ENCODE measurements at places on chromosomes 7 and 10. TPM values are rescaled to one million over a fixed set of nuclear protein-coding genes. Genes with fewer than 3 reads are reported as not detected.

DNA sequence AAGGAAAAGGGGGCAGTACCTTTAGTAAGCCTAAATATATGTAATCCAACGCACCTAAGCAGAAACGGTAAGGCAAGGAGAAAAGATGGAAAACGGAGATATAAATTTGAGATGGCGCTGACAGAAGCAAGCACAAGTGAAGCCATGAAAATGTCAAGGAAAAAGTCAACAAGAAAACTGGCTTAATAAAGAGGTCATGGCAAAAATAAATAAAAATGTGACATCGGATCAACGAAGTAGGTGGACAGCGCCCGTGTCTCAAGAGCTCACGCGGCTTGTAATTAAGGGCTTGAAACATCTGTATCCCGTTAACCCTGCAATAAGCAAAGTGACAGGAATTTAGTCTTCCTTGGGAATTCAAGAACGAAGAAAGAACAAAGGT, 611 bp downstream of the NDUFA5 start:
- peak; percentile 10 for DNase-seq

DNA sequence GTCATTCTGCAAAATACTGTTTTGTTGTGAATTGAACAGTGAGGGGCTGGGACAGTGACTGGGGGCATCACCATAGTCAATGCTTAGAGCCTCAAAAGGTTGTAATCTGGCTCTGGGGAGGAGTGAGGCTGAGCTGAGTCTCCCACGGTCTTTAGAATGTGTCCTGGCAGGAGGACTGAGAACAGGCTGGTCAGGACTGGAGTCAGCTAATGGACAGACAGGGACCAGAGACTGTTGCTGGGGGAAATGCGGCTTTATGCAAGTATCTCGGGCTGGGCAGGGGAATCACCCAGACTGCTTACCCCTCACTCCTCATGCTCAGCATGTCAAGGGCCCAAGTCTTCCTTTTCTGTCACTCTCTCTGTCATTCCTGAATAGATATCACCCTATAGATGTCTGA, 346.5 kb downstream of the TYW1 start:
- DNase-seq, result no peak

- DNase-seq, result peak; percentile 95
Observed at GRCh38 chr10:34109952-34110702, 705.0 kb downstream of the PARD3 start.

DNA sequence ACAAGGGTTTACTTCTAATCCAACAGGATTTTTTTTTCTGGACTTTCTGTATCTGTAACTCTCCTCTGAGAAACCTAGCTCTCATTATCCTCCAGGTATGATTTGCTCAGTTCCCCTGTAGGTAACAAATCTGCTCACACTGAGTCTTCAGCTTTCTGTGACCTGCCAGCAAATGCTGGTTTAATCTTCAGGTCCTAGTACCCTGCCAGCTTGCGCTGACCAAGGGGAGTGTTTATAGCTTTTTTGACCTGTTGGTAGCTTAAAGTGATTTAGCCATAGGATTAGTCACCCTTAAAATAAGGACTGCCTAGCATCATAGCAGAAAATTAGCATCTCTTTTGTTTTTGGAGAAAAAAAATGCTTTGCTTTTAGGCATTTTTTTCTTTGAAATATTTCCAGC, 22.4 kb downstream of the SND1 start:
- peak; percentile 33 for DNase-seq

DNA sequence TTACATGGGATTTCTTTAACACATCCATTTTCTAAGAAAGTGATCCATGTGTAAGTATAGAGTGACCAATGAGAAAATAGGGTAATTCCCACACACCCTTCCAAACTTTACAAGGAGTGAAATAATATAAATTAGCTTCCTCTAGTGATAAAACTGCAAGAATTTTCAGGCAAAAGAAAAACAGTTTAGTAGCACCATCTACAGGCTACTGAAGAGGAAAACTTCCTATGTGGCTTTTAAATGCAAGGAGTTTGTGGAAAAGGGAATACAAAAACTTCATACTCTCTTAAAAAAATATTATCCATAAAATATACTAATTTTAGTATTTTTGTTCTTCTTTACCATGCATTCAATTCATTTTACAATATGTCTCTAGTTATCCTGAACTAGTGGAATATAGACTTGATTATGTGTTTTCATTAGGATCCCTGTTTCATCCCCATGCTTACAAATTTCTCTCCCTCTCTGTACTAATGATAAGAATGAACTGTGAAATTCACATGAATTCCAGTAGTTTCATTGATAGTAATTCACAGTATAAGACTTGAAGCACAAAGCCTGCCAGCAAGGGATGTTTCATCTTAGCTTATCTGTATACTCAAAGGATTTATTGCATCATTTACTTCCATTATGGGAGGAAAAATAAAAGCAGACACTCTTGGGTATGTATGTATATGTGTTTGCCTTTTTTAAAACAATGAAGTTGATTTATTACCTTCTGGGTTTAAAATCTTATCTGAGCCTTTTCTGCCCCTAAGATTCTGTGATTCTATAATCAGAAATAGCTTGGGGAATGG, 442.9 kb downstream of the AUTS2 start:
- no peak for DNase-seq

GRCh38 chr7:42692621-42693020, 219.2 kb downstream of the C7orf25 start:
- no peak for DNase-seq

LRMDA gene
- 0.07 TPM for polyA plus RNA-seq

DOCK1 gene
- 28.2 TPM for polyA plus RNA-seq

Data from IMR-90 (cell line).